ENCODE measurements at places on chromosomes 2 and 18.

GRCh38 chr2:207836521-207837133, 66.9 kb upstream of the FZD5 start:
- DNase-seq: no peak

- DNase-seq: peak; percentile 18
Measured at GRCh38 chr2:166375195-166375735, 479 bp downstream of the SCN9A start.

DNA sequence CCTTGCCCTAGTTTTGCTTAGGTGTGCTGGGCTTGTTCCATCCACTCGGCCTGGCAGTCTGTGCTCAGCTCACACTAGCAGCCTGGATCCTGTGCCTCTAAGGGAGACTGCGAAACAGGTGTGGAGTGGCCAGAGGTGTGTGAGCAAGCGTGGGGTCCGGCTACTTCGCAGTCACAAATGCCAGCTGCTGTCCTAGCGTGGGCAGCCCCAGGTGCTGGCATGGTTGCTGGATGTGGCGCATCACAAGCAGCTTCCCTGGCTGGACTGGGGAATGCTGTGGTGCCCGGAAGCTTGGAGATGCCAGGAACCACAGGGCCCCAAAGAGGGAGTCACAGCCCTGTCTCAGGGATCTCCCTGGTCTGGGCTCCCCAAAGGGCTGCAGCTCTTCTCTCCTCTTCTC, 119.0 kb upstream of the TMEFF2 start:
- DNase-seq: no peak

DNA sequence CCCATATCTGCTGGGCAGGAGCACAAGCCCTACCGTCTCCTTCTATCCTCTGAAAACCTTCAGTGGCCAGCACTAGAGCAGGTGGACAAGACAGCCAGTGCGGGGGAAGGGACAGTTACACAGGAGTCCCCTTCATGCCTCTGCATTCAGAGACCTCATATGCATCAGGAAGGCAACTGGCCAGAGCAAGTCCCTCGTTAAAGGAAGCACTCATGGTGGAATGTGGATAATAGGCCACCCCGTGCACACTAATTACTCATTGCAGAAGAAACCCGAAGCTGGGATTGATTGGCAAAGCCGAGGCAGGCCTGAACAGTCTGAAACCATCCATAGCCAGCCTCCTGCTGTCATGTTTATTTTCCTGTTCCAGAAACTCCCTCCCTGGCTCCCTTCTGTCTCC, 11.2 kb downstream of the KIAA2012 start:
- no peak for DNase-seq

DNA sequence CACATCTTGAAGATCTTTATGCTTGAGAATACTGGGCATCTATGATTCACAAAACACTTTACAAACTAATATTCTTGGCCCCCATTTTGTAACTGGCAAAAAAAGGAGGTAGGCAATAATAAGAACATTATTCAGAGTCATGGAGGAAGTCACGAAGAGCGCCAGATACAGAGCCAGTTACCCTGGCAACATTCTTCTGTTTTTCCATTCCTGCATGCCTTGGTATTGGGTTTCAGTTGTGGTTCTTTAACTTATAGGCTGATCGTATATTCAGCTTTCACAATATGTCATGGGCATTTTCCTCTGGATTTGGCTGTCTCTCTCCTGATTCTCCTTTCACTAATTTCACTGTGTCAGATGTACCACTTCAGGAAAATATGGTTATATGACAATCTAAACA, 234.7 kb downstream of the HRH4 start:
- no peak for DNase-seq

DNA sequence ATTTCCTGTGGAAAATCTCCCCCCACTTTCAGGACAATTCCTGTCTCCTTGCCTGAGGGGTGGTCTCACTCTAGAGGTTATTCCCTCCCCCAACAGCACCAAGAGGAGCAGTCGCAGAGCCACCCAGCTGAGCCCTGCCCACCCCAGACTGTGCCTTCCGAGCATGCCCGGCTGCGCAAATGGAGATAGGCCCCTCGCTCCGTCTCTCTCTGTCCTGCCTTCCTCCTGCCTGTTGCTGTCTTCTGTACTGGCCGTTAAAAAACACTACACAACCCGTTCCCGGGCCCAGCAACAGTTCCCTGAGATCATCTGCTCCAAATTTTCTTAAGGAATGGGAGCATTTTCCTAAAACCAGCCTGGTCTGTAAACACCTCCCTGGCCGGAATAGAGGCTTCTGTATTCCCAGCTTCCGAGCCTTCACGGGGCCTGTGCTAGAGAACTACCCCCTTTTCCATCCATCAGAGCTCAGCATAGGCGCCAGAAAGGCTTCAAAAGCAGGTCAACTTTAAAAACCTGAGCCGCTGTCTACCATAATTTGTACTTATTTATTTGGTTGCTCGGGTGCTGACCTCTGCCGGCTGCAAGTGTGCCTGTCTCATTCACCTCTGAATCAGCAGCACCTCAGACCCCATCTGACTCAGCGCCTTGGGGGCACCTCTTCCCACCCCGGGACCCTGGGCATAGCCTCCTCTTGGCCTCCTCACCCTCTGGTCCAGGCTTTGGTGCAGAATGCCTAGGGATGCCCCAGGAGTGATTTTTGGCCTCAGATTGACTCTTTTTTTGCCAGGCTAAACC, 159.4 kb downstream of the PXDN start:
- no peak for DNase-seq

DNA sequence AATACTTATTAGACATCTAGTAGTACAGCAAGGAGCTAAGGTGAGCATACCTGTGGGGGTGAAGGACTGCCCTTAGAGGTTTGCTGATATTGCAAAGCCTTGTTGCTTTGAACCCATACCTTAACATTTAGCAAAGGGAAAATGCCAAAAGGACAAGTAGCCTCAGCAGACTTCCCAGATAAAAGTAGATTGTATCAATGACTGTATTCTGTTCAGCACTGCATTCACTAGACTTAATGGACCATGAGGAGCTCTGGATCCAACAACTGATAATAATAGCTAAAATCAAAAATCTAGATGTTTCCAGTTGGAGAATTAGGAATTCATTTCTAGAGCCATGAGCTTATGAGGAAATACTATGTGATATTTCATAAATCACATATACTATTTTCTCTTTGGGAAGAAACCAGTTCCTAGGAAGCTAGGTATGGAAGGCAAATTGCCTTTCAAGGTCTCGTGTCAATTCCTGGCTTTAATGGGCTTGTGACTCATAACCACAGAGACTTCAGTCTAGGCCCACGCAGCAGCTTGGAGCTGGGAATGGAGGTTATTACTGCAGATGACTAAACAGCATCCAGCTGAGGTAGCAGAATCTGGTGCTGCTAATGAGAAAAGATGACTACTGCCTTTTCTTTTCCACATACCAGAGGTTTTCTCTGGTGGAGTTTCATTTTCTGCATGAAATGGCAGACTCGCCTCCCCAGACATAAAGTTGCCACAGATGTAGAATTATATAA, 191.2 kb upstream of the NABP1 start:
- peak; percentile 89 for DNase-seq

Measured in fibroblast of pulmonary artery (primary cell).